ENCODE measurements at places on chromosomes 4 and X.

- DNase-seq: no peak
These were observed 64.0 kb upstream of the WDR1 start for GRCh38 chr4:10180603-10180926.

- DNase-seq: no peak
These were observed 493.4 kb upstream of the GALNT7 start for GRCh38 chr4:172675232-172675631.

GRCh38 chr4:170853422-170854021, 763.8 kb upstream of the AADAT start:
- no peak for DNase-seq

DNA sequence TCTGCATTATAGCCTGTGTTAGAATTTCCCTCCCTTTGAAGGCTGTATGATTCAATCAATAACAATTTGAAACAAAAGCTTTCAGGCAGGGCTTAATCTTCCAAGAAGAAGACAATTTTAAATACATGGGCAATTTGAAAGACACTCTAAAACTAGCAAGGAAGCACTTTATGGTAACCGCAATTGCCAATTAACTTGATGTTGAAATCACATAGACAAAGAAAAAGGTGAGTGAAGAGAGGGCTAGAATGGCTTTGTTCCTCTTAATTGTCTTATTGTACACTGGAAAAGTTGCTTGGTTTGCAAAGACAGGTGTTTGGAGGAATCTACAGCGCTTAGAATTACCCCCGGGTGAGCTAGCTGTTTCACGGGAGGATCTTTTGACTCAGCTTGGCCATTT, 74.4 kb upstream of the PRKX start:
- DNase-seq: no peak

DNA sequence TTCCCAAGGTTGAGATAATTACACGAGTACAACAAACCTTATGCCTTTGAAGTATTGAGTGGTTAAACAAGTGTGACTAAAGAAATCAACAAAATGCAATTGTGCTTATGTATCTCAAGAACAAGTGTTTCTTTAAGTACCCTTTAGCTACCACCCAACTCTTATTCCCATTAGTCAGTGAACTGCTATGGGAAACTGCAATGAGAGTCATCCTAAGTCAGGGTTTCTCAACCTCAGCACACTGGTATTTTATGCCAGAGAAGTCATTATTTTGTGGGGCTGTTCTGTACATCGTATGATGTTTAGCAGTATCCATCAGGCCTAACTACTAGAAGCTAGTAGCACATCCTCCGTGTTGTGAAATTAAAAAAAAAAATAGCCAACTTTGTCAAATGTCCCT, 549.1 kb upstream of the BOD1L1 start:
- no peak for DNase-seq

GRCh38 chrX:129934461-129934860, 28.5 kb downstream of the UTP14A start:
- no peak for DNase-seq

DNA sequence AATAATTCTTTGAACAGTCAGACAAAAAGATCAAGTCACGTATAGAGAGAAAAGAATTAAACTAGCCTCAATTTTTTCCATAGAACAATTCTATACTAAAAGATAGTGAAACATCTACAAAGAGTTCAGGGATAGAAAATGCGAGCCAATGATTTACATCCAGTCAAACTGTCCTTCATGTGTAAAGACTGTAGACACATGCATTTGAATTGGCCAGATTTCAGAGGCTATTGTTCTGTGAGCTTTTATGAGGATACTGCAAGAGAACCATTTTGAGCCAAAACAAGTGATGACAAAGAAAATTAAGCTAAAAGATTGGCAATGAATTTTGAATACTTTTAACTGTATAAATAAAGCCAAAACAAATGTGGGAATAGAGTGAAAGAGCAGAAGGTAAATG, 1230.3 kb downstream of the RPA4 start:
- no peak for DNase-seq

- DNase-seq: no peak
These were observed 55.3 kb downstream of the SH2D1A start for GRCh38 chrX:124401696-124402095.

DNA sequence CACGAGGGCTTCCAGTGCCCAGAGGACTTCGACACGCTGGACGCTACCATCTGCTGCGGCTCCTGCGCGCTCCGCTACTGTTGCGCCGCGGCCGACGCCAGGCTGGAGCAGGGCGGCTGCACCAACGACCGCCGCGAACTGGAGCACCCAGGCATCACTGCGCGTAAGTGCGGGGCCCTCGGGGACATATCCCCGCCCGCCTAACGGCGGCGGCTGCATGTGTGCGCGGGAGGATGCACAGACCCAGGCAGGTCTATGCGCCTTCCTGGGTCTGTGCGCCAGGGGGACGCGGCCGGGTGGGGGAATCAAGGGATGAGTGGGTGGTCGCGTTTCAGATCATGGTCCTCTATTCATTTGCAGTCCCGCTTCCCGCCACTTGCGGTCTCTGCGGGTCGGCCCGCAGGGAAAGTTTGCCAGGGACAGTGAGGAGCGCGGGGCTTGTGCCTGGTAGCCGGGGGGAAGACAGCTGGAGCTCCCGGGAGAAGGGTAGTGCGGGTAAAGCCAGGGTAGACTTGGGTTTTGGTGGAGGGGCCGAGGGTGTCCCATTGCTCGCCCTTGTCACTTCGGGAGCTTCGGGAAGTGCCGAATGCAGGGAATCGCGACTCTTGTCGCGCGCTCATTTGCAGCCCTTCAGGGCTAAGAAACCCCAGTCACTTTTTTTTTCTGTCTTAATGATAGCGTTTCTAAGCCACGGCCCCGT, 1.0 kb downstream of the SHISA3 start:
- DNase-seq: no peak

DNA sequence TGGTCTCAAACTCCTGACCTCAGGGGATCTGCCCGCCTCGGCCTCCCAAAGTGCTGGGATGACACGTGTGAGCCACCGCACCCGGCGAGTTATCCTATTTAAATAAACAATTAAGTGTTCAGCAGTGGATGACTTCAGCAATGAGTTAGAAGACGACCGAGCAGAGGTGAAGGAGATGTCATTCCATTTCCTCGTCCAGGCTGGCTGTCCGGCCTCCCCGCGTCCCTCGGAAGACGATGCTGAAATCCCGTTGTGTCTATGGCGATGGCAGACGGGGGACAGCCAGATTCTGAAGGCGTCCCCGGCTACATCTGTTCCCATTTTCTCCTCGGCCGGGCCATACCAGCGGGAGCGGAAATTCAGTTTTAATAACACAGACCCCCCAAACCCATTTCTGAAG, 209.8 kb downstream of the CRLF2 start:
- no peak for DNase-seq

DNA sequence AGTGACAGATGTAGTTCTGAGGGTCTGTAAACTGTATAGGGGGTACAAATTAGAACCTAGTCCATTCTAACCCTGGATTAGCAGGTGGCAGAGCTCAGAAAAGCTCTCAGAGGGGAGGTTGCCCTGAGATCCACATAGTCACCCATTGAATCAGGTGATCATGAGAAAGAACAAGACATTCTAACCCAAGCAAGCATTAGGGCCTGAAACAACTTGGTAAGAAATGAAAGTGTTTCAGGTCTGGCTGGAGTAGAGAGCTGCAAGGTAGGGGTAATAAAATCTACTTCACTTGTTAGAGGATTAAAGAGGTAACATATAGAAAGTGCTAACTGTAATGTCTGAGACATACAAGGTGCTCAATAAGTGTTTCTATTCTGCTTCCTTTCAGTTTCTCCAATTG, 8.8 kb upstream of the BMP2K start:
- DNase-seq: no peak

DNA sequence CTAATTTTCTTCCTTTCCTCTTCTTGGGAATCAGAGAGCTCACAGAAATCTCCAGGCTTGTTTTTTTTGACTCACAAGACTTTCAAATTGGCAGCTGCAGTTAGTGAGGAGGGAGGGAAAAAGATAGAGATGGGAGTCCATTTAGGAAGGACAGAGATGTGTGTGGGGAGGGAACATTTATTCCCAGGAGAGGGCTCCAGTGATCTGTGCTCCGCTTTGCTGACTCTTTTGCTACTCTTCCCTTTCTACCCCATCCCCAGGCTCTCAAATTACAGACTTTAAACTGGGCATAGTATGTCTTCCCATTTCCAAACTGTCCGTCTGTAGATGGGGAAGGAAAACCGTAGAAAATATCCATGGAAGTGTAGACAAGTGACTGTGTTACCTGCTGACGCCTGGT, 39.1 kb upstream of the UCP1 start:
- no peak for DNase-seq

DNA sequence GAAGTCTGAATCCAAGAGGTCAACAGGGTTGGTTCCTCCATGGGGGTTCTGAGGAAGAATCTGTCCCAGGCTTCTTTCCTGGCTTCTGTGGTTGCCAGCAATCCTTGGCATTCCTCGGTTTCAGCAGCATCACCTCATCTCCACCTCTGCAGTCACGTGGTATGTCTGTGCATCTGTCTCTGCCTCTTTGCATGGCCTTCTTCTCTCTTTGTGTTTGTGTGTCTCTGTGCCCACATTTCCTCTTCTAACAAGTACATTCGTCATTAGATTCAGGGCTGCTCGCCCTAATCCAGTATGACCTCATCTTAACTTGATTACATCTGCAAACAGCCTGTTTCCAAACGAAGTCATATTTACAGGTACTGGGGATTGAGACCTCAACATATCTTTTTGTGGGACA, 114.0 kb downstream of the BCOR start:
- no peak for DNase-seq

DNA sequence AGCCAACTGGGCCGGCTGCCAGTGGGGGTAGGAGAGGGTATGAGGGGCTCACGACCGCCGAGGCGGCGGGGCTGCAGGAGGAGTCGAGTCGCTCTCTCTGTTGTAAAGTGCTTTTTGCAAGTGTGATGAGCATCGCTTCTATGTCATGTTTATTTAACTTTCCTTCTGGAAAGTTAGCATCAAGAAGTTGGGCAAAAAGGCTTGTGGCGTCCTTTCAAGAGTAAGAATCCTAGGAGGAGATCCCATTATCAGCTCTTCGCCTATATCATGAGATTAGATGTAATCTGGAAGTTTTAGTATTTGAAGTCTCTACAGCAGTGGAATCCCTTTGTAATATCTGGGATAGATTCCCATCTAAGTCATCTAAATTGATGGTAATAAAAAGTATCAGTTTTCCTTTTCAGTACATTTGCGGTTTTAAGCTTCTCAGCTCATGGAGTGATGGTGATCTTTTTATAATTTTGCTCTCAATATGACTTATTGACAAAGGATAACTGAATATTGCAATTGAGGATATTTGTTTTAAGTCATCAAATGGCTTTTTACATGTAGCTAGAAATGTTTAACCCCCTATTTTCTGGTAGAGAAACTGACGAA, 1.7 kb downstream of the GALNT7 start:
- no peak for DNase-seq

DNA sequence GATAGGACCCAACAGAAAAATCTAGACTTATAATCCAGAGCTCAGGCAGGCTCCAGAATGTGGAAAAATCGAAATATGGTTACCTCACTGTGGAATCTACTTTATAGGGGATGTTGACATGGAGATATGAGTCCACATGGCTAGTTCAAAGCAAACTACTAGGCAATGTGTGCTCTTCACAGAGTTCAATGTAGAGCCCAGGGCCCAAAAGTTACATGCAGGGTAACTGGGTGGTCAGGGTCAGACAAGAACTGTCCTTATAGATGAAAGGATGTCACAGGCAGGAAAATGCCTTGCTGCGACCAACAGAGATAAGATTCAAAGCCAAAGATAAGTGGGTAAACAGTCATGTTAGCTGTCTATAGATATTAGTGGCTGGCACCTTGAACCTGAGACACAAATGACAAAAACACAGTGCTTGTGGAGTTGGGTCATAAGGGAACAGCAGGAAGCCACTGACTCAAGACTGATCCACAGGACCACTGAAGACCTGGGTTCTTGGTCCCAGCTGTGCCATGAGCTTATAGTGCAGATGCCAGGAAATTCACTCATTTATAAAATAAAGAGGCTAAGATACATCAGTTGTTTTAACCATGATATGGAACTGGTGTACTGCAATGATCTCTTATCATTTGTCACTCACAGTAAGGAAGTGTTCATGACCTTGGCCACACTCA, 101.7 kb upstream of the MBNL3 start:
- DNase-seq: no peak

DNA sequence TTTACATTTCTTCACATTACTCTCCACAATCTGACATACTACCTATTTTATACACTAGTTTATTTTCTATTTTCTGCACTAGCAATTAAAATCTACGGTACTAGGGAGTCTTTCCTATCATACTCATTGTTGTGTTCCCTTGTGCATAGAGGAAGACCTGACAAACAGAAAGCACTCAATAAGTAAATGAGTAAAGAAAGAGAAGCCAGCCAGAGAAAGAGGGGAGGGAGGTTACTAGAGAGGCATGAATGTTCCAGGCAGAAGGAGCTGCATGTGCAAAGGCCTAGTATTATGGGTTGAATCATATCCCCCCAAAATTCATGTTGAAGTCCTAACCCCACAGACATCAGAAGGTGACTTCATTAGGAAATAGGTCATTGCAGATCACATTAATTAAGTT, 114.0 kb downstream of the ZAR1 start:
- DNase-seq: no peak

- DNase-seq: no peak
These were observed 114.3 kb downstream of the AMELX start for GRCh38 chrX:11407331-11408108.

- no peak for DNase-seq
These were observed 64.6 kb downstream of the SYNPO2 start for GRCh38 chr4:118953276-118953675.

DNA sequence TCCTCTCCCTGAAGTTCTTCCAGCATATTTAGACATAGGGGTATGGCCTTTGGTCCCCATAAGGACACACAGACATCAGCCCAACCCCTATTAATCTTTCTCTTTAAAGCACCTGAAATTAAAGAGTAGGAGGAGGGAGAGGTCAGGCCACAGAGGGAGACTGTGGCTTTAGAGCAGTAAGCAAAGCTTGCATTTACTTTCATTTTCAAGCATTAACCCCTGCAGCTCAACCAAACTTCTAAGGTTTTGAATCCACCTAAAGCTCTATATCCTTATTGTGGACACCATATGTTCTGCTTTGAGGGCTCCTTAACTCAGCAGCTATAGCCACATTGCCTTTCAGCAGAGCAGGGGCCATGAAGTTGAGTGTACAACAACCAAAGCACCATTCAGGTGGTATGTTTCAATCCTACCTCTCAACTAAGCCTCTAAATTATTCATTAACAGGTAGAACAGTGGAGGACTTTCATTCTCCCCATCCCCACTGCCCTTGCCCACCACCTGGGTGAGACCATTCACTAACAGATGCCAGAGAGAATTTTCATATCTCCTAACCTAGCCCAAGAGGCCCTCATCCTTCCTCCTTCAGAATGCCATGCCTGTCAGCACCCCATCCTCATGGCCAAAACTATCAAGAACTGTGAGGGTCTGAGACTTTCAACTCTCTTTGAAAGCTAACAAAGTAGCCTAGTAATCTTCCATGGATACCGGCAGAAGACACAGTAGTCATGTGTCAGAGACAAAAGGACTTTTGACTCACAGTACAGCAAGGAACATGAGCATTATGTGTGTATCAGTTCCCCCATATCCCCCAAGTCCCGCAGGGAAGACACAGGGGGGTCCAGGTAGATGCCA, 20.8 kb downstream of the LIN54 start:
- no peak for DNase-seq
